Stimulated activated CD4-positive, alpha-beta T cell treated with anti-CD3 and anti-CD28 coated beads, Interleukin-1b, Interleukin-23, amount 100 ng/mL, for 24 hours (primary cell): ENCODE measurements at places on chromosomes 13 and 19.

DNA sequence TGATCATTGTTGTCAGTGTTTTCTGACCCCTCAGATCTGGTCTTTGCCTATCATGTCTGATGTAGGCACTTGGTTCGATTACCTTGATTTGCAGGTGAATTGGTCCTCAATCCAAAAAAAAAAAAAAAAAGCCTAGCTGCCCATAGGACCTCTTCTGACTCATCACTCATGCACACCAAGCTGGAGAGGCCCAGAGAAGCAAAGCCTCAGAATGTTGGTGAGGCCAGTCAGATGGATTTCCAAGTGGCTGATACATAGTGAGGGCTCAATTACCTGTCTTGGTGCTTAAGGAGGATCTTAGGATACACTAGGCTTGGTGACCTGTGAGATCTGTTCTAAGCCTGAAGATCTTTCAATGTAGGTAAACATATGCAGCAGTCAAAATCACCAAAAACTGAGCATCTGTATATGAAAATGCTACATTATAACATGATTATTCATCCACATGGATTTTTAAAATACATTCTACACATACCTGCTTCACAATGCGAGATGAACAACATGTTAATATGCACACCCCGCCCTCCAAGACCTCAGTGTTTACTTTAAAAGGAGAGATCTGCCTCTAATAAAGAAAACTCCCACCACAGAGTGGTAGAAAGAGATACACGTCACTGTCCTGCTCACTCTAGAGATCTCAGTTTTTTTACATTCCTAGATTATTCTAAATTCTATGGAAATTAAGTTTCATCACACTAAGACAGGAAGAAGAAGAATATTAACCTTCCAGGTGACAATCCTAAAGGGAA lies 79.9 kb upstream of the RAP2A start:
- DNase-seq: no peak

- no peak for DNase-seq
These were observed 15.1 kb downstream of the ACTMAP start for GRCh38 chr19:40735013-40735771.

- DNase-seq: no peak
These were observed 8.0 kb downstream of the ZNF551 start for GRCh38 chr19:57689750-57690149.

DNA sequence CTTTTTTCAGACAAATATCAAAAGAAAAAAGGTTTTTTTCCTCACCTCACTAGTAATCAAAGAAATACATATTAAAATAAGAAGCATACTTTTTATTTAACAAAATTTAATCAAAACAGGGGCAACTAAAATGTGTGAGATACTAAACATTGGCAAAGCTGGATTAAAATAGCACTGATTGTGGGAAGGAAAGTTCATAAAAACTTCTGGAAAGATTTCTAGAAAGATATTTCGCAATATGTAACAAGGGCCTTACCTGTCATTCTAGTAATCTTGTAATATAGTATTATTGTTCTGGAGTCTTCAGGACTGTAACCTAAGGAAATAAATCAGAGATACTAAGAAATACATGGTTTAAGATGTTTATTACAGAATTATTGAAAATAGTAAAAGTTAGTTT lies 482.5 kb downstream of the SUCLA2 start:
- DNase-seq: no peak

GRCh38 chr19:10395003-10395402 lies 8.3 kb downstream of the CDC37 start:
- no peak for DNase-seq

DNA sequence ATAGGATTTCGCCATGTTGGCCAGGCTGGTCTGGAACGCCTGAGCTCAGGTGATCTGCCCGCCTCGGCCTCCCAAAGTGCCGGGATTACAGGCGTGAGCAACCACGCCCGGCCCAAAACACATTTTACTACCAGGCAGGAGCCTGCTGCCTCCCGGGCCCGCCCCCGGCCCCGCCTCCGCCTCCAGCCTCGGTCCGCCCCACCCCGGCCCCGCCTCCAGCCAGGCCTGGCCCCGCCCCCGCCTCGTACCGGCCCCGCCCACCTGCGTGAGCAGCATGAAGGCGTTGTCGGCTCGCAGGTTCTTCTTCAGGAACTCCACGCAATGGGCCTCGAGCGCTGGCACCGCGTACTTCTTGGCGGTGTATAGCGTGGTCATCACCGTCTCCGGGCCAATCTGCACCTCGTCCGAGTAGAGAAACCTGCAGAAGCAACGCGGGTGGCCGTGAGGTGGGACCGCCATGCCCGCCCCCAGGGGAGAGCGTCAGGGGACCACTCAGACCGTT lies 22.7 kb downstream of the BTBD2 start:
- peak; percentile 8 for DNase-seq

GRCh38 chr19:33905473-33905936 lies 108.8 kb downstream of the KCTD15 start:
- no peak for DNase-seq

- DNase-seq: no peak
These were observed 369.7 kb upstream of the TSHZ3 start for GRCh38 chr19:31718898-31719297.

- no peak for DNase-seq
These were observed 2.1 kb downstream of the ACTN4 start for GRCh38 chr19:38649305-38650171.

DNA sequence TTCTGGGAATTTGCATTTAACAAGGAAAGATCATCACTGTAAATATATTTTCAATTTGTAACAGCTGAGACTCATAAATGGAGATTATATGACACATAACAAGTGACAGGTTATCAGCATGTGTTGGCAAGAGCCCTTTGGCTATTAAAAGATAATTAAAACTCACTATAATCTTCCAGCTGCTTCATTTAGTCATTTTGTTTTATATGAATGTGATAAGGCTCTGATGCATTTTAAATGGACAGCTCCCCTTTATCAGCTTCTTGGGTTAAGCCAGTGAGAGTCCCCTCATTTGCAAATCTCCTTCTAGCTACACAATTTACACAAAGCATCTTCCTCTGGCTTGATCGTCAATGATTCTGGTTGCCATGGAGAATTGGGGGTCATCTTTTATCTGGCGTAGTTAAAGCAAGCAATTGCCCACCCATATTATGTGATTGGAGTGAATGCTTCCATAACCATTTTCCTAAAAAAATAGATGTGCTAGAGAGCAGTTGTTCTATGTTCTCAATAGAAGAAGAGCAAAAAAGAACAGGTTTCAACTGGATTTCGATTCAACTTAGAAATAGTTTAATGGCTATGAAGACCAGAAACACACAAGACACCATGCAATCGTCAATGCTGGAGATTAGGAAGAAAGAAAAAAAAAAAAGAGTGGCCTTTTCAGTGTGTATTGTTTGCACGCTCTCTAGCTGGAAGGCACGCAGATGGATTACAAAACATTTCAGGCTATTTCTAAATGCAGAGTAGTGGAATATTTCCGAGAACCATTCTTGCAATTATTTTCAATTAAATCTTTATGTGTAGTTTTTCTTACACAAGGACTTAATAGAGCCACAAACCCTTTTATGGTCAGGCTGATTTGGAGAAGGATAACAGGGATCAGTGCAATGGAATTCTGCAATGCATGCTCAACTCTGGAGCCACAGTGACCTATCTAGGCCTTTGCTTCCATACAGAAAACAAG lies 27.4 kb downstream of the STARD13 start:
- no peak for DNase-seq

DNA sequence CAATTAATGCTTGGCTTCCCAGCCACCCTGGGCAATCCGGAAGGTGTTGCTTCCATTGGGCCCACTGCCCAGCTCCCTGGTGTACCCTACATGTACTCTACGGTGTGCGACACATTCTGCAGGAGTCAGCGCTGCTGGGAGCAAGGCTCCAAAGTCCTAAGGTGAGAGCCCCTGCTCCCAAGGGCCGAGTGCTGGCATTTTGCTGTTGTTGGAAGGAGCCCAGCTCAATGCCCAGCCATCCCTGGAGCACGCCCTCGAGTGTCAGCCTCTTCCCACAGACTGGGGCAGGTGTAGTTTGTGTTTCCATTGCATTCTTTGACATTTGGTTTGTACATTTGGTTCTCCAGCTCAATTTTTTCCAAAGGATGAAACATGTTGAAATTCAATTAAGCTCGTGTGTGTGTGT lies 64.6 kb downstream of the GGACT start:
- no peak for DNase-seq

DNA sequence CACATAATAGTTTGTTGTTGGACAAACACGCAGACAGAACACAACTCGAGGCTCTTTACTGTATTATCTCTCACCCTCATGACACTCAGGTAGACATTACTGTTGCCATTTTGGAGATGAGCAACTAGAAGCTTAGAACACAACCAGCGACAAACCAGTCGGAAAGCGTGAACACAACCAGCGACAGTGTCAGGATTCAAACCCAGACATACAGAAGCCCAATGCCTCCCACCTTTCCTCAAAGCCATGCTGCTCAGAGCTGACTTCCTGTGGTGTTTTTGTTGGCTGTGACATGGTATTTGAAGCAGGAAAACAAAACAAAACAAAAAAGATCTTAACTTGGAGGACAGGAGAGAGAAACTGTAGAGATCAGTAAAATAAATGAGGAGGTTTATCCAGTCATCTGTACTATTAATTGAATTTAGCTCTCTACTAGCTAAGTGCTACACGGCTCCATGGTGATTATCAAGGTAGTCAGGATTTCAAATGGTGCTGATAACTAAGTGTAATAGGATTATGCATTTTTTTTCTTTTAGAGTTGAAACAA lies 92.1 kb downstream of the STARD13 start:
- DNase-seq: no peak
